CD4-positive, alpha-beta memory T cell (primary cell): ENCODE measurements at places on chromosomes 7 and 10.

- DNase-seq, result no peak
Observed at GRCh38 chr7:105875505-105875904, 894 bp downstream of the ATXN7L1 start.

GRCh38 chr7:1548438-1548831, 7.6 kb downstream of the TMEM184A start:
- DNase-seq, result no peak

DNA sequence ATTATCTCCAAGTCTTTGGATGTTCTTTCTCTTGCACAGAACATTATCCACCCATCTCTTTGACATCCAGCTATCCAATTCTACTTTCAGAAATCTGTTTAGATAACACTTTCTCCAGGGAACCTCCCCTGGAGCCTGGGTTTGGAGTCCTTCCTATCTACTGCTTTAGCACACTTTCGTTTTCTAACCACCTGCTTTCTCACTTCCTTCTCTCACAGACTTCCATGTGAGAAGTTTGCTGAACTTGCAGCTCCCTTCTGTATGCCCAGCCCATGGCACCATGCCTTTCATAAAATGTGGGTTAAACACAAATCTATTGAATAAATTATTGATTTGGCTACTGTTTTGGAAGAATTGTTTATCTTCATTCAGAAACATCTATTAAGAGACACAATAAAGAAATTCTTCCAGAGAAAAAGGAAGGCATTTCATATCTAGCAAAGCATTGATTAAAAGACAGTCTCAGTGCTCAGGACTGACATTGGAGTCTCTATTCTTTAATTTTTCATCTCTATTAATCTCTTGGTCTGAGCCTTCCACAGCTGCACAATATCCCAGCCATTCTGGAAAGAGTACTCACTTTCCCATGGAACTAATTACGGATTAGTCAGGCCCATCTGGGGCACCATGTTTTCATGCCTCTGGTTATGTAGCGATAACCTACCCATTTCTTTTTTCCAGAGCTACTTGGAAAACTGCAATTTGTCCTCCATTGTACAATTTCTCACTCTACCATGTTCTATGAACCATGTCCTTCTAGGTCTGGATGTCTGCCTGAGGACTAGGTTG, 1077.3 kb downstream of the SORCS3 start:
- no peak for DNase-seq

DNA sequence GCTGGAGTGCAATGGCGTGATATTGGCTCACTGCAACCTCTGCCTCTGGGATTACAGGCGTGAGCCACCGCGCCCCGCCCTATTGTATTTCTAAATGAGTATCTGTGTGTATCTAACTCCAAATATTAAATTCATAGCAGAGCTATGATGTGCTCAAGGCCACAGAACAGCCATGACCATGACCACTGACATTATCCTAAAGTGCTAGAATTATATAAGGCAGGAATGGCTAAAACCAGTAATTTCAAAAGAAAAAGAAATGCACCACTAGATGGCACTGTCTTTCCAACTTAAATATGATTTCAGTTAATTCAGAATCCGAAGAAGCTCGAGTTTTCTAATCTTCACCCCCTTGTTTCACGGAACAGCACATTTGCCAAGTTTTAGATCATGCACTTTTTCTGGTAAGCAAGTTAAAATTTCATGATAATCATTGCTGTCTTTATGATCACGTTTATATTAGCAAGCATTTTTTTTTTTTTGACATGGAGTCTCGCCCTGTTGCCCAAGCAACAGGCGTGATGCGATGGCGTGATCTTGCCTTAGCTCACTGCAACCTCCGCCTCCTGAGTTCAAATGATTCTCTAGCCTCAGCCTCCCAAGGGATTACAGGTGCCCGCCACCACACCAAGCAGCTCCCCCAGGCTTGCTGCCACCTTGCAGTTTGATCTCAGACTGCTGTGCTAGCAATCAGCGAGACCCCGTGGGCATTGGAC, 65.3 kb downstream of the OR13A1 start:
- DNase-seq, result no peak

DNA sequence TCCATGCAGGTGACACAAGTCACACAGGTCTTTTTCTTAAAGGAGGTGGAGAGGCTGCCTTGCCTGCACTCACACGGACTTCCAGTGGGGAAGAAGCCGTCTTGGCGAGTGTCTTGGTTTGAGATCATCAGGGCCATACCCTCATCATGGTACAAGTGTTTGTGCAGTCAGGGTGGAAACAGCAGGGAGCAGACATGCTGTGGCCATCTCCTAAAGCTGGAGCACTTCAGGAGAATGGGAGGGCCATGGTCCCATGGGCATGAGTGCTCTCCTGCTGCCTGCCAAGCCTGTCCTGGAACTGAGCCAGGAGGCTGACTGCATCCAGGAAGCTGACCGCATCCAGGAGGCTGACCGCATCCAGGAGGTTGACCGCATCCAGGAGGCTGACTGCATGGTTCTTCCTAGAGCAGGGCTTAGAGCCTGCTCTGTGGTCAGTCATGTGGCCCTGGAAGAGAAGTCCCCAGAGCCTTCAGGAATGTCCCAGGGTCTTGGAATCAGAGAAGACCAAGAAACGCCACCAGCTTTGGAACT, 98.4 kb downstream of the ADARB2 start:
- DNase-seq, result no peak

DNA sequence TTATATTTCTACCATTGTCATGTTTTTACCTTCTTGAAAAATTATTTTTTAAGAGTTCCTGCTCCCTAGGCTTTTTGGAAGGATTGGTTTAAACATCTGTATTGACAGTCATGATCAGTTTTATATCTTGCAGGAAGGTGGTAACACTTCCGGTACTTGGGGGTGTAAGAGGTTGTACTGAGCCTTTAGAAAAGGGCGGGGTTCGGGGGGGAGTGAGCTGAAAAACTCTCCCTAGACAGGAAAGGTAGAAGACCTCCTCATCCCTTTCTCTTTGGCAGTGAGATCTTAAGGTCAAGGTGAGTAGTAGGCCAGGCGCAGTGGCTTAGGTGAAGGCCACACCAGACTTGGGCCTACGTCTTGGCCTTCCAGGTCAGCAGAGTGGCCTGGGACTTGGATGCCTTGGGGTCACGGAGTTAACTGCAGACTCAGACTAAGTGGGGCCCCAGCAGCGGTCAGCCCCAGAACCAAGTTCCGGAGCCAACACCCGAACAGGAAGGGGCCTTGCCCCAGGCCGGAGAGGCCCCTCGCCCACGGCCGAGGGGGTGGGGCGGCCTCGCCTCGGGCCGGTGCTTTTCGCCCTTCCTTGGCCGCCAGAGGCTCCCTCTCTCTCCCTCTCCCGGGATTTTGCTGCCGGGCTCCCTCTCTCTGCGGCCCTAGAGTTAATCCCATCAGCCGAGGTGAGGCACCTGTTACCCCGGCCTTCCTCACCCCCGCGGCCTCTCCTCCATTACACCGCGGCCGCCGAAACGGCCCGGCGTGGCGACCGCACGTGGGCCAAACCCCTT, at the start of gene PPP1R9A:
TSS of gene PPP1R9A (plus strand) at position 569 of the 785 bp plus-strand sequence. CDS start 2,520 bp downstream, outside the sequence.
- DNase-seq, result no peak

DNA sequence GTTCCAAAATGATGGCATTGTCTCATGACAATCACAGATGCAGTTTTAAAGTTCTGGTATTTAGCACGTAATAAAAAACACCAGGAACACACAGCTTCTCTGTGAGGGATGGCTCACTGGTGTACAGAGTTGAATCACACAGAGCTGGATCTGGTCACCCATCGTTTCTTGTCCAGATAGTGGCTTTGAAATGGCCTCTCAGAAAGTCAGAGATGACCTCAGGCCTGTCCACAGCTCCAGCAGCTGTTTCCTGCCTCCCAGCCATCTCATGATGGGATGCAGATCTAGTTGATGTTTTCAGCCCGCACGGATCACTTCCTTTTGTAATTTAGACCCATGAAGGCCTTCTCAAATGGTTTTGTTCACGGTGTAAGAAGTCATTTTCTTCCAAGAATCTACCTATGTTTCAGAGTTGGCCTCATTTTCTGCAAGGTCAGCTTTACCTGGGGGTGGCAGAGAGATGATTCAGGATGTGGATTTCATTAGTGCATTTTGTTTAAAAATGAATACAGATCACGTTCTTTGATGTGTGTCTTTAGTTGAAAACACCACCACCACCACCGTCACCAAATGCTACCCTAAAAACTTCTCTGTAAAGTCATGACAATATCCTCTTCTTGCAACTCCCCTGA, 166.2 kb downstream of the SNX10 start:
- DNase-seq, result no peak

- DNase-seq, result no peak
Observed at GRCh38 chr7:20799566-20800366, 13.1 kb upstream of the SP8 start.

DNA sequence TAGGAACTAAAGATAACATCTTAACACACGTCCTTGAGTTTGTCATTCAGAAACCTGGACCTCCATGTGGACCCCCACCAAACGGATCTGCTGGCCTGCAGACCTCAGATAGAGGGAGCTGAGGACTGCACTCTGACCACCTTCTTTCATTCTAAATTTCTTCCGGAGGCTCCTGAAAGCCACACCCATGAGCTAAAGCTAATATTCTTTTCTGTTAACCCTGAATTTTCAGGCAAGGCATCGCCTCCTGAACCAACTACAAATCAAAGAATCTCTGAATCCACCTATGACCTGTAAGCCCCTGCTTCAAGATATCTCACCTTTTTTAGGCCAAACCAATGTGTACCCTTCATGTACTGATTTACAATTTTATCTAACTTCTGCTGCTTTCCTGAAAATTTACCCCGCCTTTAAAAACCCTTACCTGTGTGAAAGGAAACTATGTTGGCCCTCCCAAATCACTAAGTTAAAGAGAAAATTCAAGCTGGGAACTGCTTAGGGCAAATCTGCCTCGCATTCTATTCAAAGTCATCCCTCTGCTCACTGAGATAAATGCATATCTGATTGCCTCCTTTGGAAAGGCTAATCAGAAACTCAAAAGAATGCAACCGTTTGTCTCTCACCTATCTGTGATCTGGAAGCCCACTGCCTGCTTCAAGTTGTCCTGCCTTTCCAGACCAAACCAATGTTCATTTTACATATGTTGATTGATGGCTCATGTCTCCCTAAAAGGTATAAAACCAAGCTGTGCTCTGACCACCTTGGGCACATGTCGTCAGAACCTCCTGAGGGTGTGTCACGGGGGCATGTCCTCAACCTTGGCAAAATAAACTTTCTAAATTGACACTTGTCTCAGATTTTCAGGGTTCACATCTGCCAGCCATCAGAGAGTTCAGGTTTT, 7.7 kb upstream of the MSMB start:
- DNase-seq, result no peak

DNA sequence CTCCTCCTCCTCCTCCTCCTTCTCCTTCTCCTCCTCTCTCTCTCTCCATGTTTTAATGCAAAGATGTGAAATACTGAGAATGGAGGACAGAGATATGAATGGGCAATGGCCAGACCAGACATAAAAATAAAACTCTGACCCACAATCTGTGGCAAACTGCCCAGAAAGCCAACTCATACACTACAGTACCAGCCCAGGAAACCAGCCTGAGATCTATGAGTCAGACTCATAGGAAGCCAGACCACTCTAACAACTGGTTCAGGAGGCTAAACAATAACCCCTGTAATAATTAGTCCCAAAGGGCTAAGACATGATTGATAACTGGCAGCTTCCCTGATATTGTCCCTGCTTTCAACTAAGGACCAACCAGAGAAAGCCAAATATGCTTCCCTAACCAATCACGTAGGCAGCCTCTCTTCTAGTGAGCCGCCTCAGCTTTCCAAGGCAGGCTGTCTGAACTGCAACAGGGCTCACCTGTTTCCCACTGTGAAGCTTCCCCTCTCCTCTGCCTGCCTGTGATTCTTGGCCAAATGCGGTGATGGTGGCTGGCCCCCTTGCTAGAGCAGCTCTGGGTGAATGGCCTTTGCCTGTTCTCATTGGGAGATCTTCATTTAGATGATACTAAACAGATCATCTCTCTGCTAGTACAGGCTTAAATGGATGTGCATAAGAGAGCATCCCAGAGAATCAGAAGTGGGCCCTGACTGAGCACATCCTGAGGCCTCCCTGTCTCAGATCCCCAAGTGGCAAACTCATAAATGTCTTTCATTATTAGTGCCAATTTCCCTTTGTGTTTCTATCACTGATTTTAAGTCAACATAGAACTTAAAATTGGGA, 817.6 kb downstream of the TNS3 start:
- DNase-seq, result no peak

GRCh38 chr10:117746541-117747448, 204.2 kb downstream of the EMX2 start:
- DNase-seq, result no peak

GRCh38 chr10:95335933-95336699, 45.3 kb upstream of the PDLIM1 start:
- DNase-seq, result no peak

GRCh38 chr10:102919992-102920739, 2.1 kb downstream of the CNNM2 start:
- DNase-seq, result no peak

DNA sequence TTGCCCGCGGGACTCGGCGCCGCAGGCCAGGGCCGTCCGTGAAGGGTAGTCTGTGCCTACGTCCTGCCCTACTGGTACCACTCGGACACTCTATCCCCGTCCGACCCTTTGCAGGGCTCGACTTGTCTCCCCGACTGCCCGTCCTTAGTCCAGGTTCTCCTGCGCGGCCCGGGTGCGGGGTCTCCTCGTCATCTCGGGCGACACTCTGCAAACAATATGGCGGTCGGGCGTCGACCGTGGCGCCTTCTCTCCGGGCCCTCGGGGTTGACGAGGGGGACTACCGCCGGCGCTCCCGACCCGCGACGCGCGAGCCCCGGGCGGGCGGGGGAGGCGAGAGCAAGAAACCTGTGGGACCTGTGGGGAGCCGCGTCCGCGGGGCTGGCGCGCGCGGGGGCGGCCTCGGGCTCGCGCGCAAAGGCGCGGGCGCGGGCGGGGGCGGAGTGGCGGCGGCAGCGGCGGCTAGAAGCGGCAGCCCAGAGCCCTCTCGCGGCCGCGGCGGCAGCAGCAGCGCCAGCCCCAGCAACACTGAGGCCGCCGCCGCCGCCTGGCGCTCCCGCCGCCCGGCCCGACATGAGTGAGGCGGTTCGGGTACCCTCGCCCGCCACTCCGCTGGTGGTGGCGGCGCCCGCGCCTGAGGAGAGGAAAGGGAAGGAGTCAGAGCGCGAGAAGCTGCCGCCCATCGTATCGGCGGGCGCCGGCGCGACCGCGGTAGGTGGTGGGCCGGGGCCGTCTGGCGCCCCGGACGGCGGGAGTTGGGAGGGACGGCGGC, at the start of gene HECTD2:
TSS of gene HECTD2 (plus strand) at position 476 of the 769 bp plus-strand sequence. CDS start at position 571, 95 bp downstream.
- peak; percentile 90 for DNase-seq

- no peak for DNase-seq
Observed at GRCh38 chr10:78351283-78351682, 317.6 kb downstream of the RPS24 start.

DNA sequence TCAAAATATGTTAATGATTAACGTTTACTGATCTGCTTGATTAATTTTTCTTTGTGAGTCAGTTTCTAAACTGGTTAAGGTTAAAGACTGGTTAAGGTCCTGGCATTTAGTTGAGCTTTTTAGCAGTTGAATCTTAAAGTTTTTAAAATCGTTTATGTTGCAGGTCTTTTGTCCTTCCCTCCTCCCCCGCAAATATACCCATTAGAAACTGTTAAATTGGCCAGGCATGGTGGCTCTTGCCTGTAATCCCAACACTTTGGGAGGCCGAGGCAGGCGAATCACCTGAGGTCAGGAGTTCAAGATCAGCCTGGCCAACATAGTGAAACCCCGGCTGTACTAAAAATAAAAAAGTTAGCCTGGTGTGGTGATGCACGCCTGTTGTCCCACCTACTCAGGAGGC, 100.9 kb downstream of the PODXL start:
- no peak for DNase-seq
